ENCODE measurements at places on chromosomes 6 and 20. TPM values are rescaled to one million over a fixed set of nuclear protein-coding genes. Genes with fewer than 3 reads are reported as not detected.

GRCh38 chr6:153816366-153816765 is 222.7 kb upstream of the OPRM1 start:
- DNase-seq = no peak

GRCh38 chr6:162817196-162817595 is 89.4 kb downstream of the PACRG start:
- DNase-seq = no peak

DNA sequence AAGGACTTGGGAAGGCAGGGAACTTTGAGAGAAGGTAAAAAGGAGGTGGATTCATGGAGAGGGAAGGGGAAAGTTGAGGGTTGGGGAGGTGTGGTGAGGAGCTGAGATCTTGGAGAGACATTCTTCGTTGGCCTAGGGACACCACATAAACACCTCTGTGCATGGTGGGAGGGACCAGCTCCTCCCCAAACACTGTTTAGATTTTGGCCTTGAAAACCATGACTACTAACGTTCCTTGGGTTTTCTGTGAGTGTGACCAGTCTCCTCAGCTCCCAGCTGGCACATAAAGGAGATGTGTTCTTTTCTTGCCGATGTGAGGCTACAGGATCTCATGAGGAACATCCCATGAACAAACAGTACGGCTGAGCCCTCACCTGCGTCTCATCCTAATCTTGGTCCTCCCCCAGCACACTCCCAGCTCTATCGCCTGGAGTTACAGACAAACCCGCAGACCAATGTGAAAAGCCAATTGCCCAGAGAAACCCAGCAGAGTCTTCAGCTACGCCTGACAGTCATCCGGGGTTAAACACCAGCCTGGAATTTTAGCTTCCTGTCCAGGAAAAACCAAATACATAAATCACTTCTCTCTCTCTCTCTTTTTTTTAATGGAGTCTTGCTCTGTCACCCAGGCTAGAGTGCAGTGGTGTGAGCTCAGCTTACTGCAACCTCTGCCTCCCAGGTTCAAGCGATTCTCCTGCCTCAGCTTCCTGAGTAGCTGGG is 22.0 kb upstream of the DDR1 start:
- no peak for DNase-seq

DNA sequence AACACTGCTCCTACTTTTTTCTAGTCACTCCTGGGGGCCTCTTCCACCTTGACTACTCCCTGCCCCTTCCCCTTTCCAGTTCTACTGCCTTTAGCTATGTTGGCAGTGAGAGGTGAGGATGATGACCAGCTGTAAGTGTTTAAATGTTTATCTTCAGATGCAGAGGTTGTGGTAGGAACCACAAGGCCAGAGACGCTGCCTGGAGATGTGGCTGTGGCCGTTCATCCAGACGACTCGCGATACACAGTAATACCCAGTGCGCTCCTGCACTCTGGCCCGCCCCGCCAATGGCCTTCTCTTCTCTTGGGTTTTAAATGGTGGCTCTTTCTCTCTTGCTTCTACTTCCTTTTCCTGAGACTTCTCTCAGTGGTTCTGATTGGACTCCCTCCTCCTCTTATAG is 4.6 kb downstream of the VARS2 start:
- DNase-seq = no peak

DNA sequence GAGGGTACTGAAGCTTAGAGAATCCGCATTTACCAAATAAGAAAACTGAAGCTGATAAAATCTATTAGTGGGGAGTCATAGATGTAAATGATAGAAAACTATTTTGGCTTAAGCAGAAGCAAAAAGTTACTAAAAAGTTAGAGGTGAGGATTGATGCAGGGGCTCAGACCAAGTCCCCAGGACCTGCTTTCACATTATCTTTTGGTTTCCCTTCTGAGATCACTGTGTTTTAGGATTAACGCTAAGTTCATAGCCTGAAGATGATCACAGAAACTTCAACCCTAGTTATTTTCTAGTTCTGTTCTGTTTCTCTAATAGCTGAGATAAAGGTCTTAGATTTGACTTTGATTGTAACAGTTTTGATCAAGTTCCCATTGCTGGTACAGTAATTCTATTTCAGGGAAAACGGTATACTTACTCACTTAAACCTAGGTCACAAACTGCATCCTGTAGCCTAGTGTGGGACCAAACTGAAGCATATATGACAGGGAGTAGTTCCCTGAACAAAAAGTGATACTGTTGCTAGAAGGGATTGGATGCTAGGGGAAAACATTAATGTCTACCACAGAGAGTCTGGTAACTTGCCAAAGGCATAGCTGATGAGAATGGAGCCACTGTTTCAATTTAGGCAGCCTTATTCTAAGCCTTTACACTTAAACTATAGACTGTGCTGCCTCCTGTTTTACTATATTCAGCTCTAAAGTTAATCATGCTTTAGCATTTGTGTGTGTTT is 13.1 kb downstream of the CYB5R4 start:
- no peak for DNase-seq

DNA sequence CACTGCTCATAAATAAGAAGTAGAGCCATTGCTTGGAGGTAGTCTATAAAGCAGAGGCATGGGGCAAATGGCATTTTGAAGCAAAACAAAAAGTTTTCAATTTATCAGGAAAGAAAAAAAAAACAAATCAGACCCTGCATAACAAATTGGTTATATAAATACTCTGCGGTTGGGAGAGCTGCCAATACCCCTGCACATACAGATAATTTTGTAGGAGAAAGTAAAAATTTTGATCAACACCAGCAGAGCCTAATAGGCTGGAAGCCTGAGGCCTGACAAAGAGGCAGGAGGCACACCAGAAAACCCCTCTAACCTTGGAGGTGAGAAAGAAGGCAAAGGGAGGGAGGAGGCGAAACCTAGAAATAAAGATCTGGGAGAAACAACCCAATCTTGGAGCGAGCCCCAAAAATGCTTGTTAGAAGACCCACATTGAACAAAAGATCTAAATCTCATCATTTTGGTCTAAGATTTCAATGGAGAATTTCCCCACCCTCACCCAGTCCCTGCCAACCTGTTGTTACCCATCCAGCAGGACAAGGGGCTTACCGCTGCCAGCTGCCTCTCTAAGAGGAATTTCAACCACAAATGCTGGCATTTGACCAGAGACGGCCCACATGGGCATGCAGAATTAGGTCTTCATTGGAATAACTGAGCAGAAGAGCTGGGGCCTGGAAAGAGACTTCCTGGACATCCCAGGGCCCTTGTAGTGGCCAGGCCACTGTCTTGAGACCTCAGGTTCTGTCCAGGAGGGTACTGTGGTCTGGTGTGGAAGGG is 28.4 kb downstream of the FOXA2 start:
- DNase-seq = no peak

DNA sequence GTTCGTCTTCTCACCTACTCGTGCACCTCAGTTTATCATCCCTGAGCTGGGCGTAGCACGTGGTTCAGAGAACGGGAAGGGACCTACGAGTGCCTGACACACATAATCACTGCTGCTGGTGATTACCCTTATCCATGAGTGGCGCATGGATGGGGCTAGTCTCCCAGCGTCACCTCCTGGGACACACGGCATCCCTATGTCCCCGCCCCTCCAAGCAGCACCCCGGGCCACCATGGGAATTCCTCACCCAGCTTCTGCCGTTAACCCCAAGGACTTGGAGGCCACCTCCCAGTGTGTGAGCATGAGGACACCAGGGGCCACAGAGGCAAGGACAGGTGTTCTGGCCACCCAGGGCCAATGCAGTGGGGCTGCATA is 9.8 kb downstream of the CHRNA4 start:
- DNase-seq = no peak

DNA sequence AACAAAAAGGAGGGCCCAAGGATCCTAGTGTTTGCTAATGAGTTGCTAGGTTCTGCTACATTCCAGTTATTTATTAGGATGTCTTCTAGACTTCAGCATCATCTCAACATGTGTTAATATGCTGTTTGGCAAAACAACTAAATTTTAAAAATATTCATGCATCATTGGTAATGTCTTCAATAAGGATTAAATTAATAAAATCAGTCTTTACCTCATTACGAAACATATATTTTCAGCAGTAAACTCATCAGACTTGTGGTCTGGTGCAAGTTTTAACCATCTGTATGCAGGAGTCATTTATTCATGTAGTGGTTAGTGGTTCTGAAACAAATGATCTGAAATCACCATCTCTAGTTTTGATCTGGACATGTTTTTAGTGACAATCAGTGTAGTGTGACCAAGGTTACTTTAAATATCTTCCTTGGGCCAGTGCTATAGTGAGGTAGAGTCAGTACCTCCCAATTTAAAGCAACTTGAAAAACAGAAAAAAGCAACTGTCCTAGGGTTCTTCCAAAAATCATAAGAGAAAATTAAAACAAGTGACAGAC is 85.0 kb upstream of the KCNK16 start:
- no peak for DNase-seq

Gene HLA-DOA
- total RNA-seq = 68.6 TPM

Gene C20orf141
- total RNA-seq = not detected

Gene SLC32A1
- total RNA-seq = not detected

All from spleen (tissue), 13 donors.